NCI-H2029 treated with DMSO at 0.1 percent for 48 hours (cell line): ENCODE measurements at places on chromosomes 3 and 15.

GRCh38 chr3:157110761-157111278 is 49.1 kb downstream of the CCNL1 start:
- DNase-seq, result no peak

DNA sequence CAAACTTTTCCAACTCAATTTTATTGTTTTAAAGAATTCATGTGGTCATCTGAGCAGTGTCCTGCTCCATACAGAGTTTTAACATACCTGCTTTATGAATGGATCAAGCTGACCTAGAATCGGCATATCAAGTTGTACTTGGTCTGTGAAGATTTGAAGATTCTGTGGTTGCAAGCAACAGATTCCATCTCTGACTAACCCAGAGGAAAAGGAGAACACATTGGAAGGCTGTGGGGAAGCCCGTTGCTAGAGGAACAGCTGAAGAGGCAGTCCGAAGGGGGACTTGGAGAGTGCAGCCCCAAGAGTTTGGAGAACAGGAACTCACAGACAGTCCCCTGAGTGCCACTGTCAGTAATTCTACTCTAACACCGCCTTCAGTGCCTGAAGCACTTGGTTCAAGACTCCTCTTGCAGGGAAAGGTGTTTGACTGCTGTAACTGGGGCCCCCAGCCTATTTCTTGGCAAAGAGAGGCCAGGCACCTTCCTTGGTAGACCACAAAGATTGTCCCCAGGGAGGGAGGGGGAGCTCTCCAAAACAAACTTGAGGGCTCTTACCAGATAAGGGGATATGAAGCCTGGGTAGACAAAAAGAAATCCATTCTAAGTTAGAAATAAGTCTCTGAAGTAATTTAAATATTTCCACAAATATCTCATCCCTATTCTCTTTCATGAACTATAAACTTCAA is 88.8 kb downstream of the LARS2 start:
- DNase-seq, result no peak

DNA sequence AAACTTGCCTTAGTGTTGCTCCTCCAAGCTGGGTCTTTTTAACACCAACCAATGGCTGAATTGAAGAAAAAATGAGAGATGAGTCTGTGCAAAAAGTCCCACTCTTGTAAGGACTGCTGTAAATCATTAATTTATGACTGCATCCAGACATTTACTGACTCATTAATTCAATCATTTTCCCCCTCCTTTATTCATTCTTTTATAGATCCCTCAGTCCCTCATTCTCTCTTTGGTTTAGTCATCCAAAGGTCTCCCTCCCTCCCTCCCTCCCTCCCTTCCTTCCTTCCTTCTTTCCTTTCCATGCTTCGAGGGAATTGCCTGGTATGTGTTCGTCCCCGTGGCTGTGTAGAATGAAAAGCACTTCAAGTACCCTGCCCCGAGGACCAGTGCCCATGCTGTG is 35.3 kb upstream of the MRPS22 start:
- DNase-seq, result no peak

- DNase-seq, result no peak
Measured at GRCh38 chr3:27568393-27568792, 84.2 kb upstream of the SLC4A7 start.

DNA sequence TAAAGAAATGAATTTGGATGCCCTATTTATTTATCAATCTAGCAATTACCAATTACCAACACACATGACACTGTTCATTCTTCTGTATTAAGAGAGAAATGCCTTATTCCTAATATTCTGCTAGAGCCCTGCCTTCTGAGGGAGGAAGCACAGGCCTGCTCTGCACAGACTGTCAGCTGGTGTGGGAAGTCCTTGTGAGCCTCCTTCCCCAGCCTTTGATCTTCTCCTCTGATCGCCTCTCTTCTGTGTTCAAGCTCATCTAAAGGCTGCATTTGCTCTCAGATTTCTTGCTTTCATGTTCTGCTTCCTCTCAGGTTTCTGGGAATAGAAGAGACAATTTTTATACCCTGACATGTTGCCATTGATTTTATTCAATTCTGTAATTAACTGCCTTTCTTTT is 290.6 kb upstream of the UMPS start:
- no peak for DNase-seq

- DNase-seq, result no peak
Measured at GRCh38 chr3:86990012-86990733, 776 bp downstream of the VGLL3 start.

DNA sequence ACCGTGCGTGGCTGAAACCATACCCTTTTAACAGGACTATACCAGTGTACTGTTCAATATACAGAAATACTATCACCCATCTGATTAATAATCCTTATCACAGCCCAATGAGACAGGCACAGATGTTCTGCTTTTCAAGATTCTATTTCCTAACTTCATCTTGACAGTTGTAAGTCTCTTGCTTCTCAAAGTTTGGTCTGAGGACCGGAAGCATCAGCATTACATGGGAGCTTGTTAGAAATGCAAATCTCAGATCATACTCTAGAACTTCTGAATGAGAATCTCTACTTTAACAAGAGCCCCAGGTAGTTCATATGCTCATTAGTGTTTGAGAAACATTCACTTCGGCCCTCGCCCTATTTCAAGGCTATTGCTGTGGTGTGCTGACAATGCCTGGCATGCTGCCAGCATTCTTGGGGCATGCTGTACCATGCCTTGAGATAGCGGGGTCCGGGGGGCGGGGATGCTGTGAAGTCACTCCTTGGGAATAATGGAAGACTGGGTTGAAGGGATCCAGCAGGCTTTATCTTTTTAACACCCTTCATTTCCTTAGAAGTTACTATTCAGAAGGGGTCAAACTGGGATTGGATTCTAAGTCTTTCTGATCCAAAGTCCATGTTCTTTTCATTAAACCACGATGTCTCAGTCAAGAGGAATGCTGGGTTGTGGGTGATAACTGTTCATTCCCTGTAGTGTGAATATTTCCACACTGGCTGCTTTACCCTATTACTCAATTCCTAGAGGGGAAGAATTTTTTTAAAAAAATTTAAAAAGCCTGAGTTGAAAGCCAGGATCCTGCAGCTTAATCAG is 194.7 kb downstream of the LPP start:
- DNase-seq, result no peak

- DNase-seq, result no peak
Measured at GRCh38 chr3:141384157-141384556, 15.9 kb downstream of the ZBTB38 start.

- DNase-seq, result no peak
Measured at GRCh38 chr15:68821190-68821840, 620 bp upstream of the ANP32A start.

DNA sequence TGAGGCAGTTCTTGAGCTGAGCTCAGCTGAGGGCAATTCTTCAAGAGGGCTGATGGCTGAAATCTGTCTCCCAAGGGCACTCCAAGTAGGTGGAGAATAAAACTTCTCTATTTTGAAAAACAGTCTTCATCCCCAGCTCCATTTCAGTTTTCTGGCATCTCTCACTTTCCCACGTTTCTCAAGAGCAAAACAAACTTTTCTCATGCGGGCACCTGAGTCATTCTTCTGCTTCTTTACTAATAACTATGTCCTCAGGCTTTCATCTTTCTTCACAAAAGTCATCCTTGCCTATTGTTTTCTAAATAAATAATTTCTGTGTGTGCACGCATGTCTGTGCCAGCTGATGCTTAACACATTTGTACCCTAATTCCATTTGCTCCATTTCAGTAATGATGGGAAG is 96.1 kb upstream of the NUDT16 start:
- DNase-seq, result no peak

DNA sequence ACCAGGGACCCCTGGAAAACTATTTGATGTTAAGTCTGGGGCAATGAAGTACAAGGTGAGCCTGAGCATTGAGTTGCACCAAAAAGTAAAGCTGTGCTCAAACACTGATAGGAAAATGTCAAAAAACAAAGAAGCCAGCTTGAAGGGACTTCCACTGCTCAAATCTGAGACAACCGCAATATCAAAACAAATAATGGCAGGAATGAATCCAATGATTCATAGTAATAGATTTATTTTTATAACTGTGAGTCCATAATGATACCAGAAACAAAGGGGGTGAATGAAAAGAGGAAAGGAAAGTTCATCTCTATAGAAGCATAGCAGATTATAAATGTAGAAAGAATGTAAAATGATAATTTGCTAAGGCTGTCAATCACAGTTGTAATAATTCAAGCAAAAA is 237.3 kb upstream of the ZBTB20 start:
- no peak for DNase-seq

- DNase-seq, result peak; percentile 24
Measured at GRCh38 chr15:43285609-43286037, 18.9 kb upstream of the TGM5 start.
